Progenitor cell of endocrine pancreas (in vitro differentiated cells): ENCODE measurements at places on chromosomes 12 and 14. TPM values are rescaled to one million over a fixed set of nuclear protein-coding genes. Genes with fewer than 3 reads are reported as not detected.

DNA sequence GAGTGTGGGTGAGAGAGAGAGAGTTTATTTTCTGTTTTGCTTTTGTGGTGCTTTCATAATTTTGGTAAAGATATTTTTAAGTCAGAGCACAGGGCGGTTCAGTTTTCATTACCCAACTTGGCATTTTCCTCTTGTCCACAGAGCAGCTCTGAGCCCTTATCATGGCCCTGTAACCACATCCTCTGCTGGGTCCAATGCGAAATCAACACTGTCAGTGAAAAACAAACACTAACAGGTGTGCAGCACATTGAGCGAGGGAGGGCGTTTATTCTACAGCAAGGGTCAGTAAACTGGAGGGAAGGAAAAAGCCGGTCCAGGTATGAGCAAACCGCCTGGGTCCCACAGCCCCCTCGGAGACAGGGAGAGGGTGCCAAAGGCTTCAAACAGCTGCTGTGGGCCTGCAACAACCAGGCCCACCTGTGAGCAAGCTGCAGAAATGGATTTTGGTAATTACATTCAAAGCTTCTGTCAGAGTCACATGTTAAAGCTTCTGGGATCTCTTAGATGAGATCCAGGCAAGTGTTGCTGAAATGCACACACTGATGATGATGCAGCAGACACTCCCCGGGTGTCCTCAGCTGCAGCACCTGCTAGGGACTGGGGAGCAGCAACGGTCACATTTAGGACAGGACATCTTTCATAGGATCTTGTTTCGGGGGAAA, 132.7 kb upstream of the DYRK2 start:
- no peak for DNase-seq

Gene ALX1
- total RNA-seq = 3.0 and 3.2 TPM in 2 replicates

DNA sequence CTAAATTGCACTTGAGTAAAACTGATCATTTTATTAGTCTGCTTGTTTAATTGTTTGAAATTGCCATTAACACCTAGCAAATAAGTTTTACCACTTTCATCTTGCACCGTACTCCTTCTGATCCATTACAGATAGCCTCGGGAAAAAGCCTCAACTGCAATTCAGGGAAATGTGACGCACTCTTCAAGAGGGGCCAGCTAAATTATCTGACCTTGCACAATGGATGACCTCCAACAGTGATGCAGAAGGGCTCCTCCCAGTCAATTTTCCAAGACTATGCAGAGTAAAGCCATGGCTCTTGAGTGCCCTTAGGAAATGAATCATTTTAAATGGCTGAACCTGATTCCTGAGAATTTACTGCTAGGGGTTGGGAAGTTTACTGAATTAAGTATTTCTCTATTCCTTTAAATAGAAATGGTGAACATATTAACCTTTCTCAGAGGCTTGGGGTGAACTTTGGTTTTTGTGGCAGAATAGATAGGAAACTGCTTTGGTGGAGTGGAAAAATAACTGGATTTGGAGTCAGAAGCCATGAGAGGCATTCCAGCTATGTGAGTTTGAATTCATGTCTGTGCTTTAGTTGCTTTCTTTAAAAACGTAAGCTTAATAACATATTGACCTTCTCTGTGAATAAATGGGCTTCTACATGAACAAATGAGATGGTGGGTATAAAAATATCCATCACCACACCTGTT, 64.8 kb upstream of the OVCH1 start:
- no peak for DNase-seq

Gene RPL10L
- not detected in 2 replicates for total RNA-seq

Gene ATG2B
- total RNA-seq = 24.5 and 25.1 TPM in 2 replicates

Gene IGFBP6
- total RNA-seq = 25.7 and 26.5 TPM in 2 replicates

Gene PHC1
- 200 and 209 TPM in 2 replicates for total RNA-seq
